Urinary bladder (tissue), 4 donors: ENCODE measurements at places on chromosomes 7 and 10. TPM values are rescaled to one million over a fixed set of nuclear protein-coding genes. Genes with fewer than 3 reads are reported as not detected.

Gene SLC13A1
- total RNA-seq = not detected

GRCh38 chr7:84582747-84583146 lies 388.2 kb upstream of the SEMA3A start:
- no peak for DNase-seq

Gene HOXA10
- total RNA-seq = 23.2 TPM

DNA sequence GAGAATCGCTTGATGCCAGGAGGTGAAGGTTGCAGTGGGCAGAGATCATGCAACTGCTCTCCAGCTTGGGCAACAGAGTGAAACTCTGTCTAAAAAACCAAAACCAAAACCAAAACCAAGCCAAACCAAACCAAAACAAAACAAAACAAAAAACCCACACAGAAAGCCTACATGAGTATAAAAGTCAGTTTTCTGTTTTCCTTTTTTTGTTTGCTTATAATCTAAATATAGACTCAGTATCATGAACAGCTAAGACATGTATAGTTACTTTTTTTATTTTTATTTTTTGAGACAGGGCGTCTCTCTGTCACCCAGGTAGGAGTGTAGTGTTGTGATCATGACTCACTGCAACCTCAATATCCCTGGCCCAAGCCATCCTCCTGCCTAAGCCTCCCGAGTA lies 16.8 kb upstream of the MTPN start:
- no peak for DNase-seq

Gene FKBP9
- 232 TPM for total RNA-seq
